ENCODE measurements at places on chromosomes 13 and 19.

DNA sequence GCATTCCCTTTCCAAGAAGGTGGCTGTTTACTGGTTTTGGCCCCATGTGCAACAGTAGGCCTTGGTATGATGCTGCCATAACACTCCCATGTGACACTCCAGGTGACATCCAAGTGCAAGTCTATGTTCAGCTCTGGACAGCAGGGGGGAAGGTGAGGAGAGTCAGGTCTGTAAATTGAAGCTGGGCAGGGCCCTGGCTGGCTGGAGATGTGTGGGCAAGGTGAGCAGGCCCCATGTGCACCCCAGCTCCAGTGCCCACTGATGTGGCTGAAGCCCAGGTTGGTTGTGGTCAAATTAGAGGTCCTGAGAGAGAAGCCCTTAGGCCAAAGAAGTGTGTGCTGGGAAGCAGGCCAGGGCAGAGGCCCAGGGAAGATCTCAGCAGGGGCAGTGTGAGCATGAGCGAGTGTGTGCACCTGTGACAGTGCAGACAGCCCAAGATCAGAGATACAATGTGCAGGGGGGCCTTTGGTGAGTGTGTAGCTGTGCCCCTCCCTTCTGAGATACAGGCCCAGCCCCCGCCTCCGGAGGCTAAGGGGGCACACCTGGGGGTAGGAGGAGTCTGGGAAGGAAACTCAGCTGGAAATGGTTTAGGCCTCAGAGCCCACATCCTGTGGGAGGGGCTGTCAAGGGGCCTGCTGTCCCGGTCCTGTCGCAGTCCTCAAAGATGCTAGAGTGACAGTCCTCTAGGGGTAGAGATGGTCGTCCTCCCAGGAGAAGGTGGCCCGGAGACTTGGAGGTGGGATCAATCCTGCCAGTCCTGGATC is 18.6 kb downstream of the DEDD2 start:
- DNase-seq, result no peak

DNA sequence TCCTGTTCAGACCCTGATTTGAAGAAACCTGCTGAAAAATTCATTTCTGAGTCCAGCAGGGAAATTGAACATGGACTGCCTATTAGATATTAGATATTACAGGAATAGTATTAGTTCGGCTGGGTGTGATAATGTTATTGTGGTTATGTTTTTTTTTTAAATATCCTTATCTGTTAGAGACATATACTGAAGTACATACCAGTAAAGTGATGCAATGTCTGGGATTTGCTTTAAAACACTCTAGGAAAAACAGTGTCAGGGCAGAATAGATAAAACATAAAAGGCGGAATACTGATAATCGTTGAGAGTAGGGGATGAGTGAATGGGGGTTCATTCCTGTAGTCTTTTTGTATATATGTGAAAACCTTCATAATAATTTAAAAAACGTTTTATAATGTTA is 28.7 kb upstream of the AMER2 start:
- no peak for DNase-seq

- peak; percentile 97 for DNase-seq
Observed at GRCh38 chr19:6199240-6199994, 64.0 kb downstream of the ACSBG2 start.

GRCh38 chr13:24008679-24009078 is 111.4 kb upstream of the C1QTNF9B start:
- peak; percentile 9 for DNase-seq

- DNase-seq, result no peak
Observed at GRCh38 chr19:38289955-38290354, 14.1 kb upstream of the C19orf33 start.

GRCh38 chr19:14769201-14769600 is 9.2 kb downstream of the ADGRE2 start:
- no peak for DNase-seq

DNA sequence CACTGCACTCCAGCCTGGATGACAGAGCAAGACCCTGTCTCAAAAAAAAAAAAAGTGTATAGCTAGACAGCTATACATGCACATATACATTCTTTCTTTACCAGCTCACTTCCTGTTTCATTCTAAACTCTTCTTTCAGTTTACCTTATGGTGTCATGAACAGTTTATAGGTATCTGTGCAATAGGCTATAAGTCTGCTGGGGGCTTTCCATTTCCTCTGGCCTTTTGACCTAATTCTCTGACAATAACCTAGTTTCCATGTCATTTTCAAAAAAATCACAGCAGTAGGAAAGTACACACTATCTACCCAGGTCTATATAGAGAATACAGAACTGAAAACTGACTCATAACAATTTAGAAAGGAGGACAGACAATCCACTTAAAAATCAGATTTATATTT is 24.4 kb upstream of the URAD start:
- DNase-seq, result peak; percentile 52

- DNase-seq, result no peak
Observed at GRCh38 chr19:46367426-46367825, 20.5 kb downstream of the PPP5C start.

DNA sequence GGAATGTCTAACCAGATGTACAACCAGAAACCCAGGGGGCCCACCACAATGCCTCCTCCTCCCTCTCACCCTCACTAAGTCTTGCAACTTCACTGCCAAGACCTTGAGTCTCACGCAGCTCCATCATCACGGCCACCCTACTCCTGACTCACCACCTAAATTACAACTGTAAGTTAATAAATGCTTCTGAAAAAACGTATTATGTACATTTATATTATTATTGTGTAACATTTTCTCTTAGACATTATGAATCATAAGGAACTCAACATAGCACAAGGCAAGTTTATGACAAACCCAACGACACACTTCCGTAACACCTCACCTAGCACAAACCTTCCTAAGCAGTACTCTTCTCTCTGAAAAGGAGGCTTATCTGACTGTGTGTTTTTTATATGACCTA is 20.7 kb downstream of the MIPEP start:
- DNase-seq, result peak; percentile 94

DNA sequence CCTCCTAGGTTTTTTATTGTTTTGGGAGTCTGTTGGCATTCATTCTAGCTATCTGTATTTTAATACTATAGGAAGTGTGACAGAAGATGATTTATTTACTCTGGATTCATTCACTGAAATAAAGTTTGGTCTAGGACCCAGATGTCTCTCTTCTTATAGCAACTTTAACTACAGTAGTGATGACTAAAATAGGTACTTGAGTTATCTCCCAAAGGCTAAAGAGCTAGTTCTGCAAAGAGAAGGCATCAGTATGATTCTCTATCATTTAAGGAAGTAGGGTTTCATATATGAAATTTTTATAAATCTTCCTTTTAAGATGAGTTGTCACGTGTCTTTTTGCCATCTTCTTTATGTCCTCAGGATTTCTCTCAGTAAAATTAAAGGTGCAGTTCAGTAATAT is 507.4 kb downstream of the KCTD12 start:
- DNase-seq, result no peak

- no peak for DNase-seq
Observed at GRCh38 chr19:41479757-41480191, 36.8 kb downstream of the ERICH4 start.

GRCh38 chr19:48630296-48631063 is 6.7 kb downstream of the DBP start:
- DNase-seq, result no peak

DNA sequence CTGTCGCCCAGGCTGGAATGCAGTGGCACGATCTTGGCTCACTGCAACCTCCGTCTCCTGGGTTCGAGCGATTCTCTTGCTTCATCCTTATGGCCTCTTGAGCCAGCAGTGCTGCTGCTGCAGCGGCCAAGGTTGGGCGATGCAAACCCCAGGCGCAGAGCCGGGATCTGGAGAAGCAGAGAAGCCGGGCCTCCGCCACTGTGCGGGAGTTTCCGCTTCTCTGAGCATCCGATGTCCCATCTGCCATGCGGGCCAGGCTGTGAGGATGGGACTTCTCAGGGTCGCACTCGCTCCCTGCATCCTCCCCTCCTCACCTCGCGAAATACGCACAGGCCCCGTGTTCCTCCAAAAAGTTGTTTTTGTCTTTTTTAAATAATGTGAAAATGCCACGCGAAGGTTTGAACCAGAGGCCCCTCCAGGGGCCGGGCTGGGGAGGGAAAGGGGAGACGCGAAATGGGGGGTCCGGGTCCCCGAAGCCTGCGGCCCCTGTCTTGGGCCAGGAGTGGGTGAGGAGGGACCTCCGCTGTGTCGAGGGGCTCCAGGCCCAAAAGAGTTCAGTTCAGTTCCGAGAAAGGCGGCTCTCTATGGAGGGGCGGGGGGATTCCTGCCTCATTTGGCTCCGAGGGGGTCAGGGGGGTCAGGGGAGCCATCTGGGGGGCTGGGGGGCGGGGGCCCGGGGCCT is 15.9 kb downstream of the CYTH2 start:
- no peak for DNase-seq

DNA sequence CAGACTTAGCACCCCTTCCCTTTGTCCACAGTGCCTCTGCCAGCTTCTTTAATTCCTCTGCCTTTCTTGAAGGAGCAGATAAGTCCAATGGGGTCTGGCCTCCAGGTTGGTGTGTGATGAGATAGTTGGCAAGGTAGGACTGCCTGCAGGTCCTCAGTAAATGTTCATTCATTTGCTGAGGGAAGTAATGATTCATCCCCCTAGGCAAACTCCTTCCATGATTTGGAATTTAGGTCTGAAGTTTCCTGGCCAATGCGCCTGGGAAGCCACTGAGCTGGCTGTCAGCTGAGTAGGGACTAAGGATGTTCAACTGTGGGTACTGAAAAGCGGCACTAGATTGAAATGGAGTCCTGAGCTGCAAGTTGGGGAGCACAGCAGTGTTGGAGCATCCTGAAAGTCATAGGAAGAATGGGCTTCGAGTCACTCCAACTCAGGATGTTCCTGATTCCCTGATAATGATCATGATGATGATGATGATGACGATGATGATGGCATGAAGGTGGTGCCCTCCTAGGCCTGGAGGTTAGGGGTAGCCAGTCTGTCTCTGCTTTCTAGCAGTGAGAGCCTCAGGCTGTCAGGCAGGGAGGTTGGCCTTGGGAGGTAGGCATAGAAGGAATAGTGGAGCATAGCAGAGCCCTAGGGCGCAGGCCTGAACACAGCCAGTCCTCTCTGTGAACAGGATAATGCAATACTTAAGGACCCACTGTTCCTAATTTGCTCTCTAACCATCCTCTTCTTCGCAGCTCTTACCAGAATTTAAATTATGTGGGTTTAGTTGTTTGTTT is 44.7 kb downstream of the COL4A2 start:
- peak; percentile 32 for DNase-seq

DNA sequence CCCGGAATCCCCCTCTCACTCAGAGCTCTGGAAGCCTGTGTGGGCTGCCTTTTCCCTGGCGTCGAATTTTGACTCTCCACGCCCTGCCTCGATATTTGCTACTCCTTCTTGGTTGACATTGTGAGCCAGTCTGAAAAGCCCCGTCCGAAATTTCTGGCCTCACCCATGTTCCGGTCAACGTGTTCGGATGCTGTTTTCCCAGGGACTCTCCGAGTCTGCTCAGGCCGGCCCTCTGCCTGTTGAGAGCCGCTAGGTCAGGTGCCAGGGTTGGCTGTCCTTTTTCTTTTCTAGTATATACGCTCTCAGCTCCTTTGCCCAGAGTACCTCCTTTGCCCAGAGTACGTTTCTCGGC is 6.8 kb upstream of the DGKH start:
- DNase-seq, result peak; percentile 83

- DNase-seq, result no peak
Observed at GRCh38 chr13:77056382-77056781, 29.4 kb upstream of the FBXL3 start.

DNA sequence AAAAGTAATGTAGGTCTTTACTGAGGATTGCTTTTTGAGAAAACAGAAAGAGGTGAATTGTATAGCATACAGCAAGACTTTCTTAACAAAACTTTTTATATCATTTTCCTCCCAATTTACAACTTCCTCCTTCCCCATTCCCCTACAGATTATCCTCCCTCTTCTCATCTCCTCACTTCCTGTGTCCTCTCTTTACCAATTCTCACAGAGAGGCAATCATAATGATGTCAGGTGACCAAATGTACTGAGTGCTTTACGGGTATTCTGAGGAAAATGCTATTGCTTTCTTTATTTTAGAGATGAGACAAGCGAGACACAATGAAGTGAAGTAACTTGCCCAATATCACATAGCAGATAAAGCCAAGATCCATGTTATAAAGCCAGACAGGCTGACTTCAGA is 1.7 kb upstream of the MTMR6 start:
- no peak for DNase-seq

Measured in ELR (cell line).